AG20443 (cell line): ENCODE measurements at places on chromosomes 6 and 20.

- DNase-seq: no peak
Measured at GRCh38 chr6:170041526-170041925, 249.4 kb downstream of the DLL1 start.

DNA sequence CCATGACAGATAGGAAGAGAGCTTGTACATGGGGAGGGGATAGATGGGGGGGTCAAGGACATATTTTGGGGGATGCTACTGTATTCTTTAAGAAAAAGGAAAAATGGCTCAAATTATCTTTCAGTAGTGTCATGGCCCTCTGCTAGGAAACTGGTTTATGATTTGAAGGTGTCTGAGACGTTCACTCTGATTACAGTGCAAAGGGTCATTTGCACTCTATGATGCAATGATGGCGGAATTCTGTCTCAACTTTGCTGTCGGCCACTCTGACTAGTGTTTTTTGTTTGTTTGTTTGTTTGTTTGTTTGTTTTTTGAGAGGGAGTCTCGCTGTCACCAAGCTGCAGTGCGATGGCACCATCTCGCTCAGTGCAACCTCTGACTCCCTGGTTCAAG lies 180.0 kb downstream of the SOX4 start:
- no peak for DNase-seq

DNA sequence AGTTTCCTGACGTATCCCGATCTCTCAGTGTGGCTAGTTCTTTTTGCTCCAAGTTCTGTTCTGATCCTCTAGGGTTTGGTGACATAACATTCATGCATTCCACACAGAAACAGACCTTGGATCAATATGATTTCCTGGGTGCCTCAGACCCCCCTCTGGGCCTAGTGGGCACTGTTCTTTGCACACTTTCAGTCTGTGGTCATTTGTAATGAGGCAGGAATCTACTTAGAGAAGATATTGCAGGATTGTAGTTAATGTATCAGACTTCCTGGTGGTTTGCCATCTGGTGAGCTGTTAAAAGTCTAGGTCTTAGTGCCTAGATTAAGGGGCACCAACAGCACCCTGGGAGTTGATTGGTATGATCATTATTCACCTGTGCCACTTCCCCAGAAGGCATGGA lies 7.5 kb downstream of the BEND6 start:
- no peak for DNase-seq

GRCh38 chr20:59831024-59831915 lies 102.2 kb downstream of the SYCP2 start:
- no peak for DNase-seq

DNA sequence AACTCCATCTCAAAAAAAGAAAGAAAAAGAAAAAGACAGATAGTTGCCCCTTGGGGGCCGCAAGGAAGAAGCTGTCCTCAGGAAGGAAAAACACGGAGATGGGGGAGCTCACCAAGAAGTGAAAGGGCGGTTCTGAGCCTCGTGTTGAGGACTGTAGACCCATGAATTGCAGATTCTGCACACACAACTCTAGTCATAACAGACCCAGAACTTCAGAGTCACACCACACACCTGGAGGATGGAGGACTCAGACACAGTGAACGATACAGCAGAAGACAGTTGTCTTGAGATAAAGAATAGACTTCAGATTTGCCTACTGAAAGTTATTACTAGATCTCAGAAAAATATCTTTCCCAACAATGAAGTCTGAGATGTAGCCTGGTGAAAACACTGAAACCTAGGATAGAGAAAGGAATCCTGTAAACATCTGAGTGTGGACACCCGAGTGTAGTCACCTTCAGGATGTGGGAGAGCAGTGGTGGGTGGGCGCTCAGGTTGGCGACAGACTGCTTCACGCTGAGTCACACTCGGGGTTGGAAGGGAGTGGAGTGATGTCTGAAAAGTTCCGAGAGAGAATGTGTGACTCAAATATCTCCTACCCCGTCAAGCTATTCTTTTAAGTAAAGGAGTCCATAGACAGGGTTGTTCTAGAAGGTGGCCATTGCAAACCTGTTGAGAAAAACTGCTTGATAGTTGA lies 88.1 kb downstream of the MAP3K4 start:
- DNase-seq: peak; percentile 77

- DNase-seq: peak; percentile 44
Measured at GRCh38 chr6:113734982-113735381, 122.2 kb upstream of the MARCKS start.

- DNase-seq: no peak
Measured at GRCh38 chr20:50993876-50994275, 29.0 kb downstream of the KCNG1 start.

DNA sequence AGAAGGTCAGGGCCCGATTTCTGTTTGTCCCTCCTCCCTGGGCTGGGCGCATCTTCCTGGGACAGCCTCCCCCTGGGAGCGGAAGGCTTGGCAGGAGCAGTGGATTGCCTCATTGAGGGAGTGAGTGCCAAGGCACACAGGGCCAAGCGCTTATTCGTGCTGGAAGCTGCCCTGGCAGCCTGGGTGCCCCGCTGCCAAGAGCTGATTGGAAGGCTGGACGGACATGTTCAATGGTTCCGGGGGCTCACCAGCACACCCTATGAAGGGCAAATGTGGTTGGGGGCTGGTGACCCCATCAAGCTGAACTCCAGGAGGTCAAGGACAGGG lies 10.3 kb upstream of the ZNF831 start:
- DNase-seq: no peak

DNA sequence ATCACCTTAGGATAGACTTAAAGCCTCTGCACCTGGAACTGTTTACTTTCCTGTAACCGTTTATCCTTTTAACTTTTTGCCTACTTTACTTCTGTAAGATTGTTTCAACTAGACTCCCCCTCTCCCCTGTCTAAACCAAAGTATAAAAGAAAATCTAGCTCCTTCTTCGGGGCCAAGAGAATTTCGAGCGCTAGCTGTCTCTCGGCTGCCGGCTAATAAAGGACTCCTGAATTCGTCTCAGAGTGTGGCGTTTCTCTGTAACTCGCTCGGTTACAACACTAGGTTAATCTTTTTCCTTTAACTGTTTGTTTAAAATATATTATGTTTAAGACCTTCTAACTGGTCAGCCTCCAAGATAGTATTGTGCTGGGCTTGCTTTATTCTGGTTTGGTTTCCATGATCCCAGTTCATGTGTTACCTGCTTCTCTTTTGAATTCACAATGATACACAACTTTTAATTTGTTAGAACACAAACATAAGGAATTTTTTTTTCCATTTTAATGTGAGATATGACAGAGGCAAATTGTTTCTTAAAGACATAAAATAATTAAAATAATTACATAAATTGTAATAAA lies 8.7 kb upstream of the NQO2 start:
- DNase-seq: no peak

DNA sequence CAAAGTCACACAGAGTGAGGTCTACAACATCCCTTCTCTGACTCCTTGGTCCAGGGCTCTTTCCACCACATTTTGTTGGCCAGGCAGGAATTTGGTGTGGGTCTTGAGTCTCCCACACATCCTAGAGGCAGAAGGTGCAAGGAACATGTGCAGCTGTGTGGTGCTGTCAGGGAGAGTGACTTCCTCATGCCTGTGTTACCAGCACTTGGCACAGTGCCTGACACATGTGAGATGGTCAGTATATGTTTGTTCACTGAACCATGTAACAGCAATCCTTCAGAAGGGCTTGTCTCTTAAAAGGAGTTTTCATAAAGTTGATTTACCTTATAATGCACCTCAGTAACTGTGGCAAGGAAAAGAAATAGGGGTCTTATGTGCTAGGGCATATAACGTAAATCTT lies 168.5 kb downstream of the CDC5L start:
- DNase-seq: no peak

DNA sequence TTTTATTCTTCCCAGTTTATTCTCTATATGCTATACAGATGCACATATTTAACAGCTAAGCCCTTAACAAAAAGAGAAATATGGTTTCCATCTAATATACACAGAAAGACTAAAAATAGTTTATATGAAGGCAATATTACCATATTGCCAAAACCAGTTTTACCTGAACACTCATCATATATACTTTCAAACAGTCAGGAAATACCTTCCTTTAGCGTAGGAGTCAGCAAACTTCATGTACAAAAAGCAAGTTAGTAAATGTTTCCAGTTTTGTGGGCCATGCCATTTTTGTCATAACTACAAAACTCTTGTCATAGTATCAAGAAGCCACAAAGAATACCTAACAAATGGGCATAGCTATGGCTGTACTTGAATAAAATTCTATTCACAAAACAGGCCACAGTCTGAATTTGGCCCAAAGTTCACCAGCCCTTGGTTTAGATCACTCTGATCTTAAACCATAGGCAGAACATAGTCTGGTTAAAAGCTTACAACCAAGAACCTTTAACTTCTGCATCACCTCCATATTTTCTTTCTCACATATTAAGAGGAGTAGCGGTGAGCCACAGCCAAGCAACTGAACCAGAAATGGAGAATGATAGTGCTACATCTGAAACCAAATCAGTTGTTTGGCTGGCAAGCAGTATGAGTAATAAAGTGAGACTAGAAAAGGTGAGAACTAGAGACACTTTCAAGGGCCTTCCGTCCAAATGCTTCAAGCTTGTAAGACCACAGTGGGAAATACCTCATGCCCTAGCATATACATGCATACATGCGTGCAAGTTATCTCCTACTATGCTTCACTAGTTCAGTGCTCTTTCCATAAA lies 116.6 kb downstream of the PTPRK start:
- no peak for DNase-seq

GRCh38 chr20:36259177-36260061 lies 23.1 kb downstream of the AAR2 start:
- no peak for DNase-seq

GRCh38 chr6:25332655-25333071 lies 53.5 kb downstream of the CARMIL1 start:
- DNase-seq: no peak

- peak; percentile 15 for DNase-seq
Measured at GRCh38 chr6:105449756-105450390, 47.0 kb upstream of the PREP start.

DNA sequence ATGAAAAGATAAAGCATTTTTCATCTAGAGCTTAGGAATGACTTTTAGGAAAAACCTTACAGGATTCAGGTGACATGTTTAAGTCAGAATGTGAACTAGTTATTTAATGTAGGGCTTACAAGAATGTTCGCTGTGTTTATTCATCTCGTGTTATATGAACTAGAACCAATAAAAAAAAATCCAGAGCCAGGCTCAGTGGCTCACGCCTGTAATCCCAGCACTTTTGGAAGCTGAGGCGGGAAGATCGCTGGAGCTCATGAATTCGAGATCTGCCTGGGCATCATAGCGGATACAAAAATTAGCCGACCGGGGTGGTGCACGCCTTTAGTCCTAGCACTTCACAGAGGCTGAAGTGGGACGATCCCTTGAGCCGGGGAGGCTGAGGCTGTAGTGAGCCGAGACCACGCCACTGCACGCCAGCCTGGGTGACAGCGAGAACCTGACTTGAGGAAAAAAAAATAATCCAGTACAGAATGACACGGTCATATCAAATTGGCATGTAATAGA lies 46.3 kb downstream of the OR2B2 start:
- no peak for DNase-seq

- peak; percentile 70 for DNase-seq
Measured at GRCh38 chr6:26553264-26553634, 15.1 kb downstream of the HMGN4 start.

DNA sequence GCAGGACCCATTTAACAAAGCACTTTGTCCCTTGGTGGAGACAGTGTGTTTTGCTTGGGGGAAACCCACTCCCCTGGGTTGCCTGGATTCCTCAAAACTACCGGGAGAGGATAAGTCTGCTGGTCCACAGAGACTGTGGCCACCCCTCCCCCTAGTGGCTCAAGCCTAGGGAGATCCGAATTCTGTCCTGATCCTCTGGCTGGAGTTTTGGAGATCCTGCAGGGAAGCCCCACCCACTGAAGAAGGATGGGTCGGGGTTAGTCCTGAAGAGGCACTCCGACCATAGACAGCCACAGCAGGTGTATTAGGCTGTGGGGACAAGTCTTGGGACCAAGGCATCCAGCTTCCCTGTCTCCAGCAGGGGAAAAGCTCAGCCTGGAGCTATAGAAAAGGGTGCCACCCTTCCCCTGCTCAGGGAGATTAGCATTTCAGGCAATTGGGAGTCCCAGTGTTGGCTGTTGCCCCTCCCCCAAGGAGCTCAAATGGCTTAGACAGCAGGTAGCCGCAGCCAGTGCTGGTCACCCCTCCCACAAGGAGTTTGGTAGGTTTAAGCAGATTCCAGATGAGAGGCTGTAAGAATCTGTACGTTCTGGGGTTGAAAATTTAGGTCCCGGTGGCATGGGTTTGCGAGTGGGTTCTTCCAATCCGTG lies 750.0 kb downstream of the TBC1D32 start:
- no peak for DNase-seq

GRCh38 chr6:26604026-26604425 lies 7.3 kb downstream of the ABT1 start:
- DNase-seq: no peak

- no peak for DNase-seq
Measured at GRCh38 chr20:61814244-61814643, 251.4 kb downstream of the TAF4 start.

GRCh38 chr6:678520-678919 lies 14.4 kb downstream of the EXOC2 start:
- no peak for DNase-seq

GRCh38 chr6:54291738-54292137 lies 16.5 kb upstream of the TINAG start:
- DNase-seq: no peak

DNA sequence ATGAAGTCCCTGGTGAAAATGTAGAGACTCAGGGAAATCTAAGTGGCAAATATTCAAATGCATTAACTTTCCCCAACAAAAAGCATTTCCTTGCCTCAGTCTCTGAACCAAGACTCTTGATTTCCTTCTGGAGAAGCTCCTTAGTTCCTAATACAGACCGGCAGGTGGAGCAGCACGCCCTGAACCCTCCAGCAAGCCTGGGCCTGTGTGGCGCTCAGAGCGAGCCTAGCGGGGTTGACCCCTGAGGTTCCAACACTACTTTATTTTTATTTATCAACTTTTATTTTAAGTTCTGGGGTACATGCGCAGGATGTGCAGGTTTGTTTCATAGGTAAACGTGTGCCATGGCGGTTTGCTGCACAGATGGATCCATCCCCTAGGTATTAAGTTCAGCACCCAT lies 50.8 kb downstream of the PACRG start:
- DNase-seq: no peak

GRCh38 chr6:166174031-166174430 lies 6.4 kb upstream of the TBXT start:
- no peak for DNase-seq
